Panc1 (cell line): ENCODE measurements at places on chromosomes 6 and 20.

GRCh38 chr6:45512717-45513116, 135.0 kb upstream of the SUPT3H start:
- no peak for DNase-seq

DNA sequence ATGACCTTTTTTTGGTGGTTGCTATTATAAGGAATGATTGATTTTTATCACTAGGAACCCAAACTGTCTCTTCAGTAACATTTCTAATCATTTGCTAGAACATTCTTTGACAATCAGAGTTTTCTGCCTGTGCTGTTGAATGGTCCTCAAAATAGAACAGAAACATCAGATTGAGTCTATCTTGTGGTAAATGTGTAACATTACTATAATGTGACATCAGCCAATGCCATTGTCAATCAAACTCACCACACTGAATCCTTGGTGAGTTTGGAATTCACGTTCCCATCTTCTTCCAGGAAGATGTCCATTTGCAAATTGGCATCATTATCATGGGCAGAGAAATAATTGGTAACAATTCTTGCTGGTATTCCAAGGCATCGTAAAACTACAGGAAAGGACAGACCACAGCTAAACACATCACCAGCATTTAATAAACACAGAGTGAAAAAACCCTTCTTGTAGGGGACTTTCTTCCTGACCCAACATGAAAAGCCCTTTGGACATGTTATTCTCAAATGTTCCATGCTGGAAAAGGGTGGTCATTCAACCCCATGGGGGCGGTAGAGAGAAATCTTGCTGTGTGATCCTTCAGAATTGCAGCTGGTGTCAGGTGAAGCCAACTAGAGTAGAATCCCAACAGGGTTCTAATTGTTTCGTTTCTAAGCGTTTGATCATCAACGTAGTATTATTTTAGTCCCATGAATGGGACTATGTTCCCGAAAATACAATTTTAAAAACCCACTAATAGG, 98.5 kb downstream of the F13A1 start:
- DNase-seq, result no peak

GRCh38 chr6:147467886-147468285, 40.6 kb upstream of the SAMD5 start:
- no peak for DNase-seq

DNA sequence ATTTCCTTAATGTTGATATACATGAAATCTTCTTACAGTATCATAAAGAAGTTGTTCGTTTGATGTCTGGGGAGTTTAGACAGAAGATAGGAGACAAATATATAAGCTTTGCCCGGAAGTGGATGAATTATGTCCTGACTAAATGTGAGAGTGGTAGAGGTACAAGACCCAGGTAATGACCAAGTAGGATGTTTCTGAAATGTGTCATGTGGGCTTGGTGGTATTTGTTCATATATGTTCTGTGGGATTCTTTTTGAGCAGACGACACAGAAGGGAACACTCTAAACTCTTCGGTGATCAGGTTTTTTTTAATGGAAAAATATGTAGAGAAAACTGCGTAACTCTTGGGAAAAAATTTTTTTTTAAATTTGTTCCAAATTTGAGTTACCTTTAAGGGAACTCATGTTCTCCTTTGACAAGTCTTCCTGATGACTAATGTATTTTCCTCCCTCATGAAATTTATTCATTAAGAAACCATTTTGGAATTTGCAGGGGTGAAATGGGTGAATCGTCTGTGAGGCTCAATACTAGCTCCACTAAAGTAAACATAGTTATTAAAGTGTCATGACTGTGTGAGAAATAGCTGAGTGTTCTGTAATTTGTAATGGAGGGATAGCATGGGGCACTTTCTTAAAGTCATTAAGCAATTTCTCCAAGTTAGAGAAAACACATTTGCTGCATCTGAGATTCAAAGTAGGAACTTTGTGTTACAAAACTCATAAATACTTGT, 100.6 kb downstream of the MAP3K4 start:
- DNase-seq, result no peak

- no peak for DNase-seq
Measured at GRCh38 chr6:16704401-16705045, 56.7 kb downstream of the ATXN1 start.

DNA sequence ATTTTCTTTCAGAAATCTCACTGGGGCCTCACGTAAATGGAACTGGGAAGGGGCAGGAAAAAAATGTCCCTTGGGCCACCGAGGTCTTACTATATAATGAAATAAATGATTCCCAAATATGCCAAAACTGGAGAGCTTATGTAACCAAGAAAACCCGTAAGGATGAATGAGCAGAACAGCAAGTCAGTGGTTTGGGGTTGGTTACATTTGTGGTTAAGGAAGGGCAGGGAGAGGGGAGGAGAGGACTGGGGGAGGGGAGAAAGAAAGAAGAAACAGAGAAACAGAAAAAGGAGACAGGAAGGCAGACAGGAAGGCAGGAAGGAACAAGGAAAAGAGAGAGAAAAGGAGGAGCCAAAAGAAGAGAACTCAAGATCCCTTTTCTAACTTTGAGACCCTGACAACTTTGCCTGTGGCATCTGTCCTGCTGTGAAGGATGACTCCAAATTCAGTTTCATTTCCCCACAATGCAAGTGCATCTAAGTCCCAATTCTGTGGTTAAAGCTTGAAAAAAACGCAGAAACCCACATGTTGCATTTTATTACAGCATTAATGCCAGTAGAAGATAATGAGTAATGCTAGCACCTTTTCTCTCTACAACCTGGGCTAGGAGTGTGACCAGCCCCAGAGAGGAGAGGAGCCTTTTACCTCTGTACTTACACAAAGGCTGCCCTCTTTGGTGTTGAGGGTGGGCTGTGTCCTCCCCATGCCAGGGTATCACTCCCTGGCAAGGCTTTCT, 10.8 kb upstream of the ARMC2 start:
- DNase-seq, result no peak

GRCh38 chr6:25100288-25100687, 164.5 kb upstream of the RIPOR2 start:
- no peak for DNase-seq

GRCh38 chr20:5657190-5657875, 92.9 kb upstream of the SHLD1 start:
- DNase-seq, result peak; percentile 76

- no peak for DNase-seq
Measured at GRCh38 chr6:22328474-22328873, 31.6 kb upstream of the PRL start.

DNA sequence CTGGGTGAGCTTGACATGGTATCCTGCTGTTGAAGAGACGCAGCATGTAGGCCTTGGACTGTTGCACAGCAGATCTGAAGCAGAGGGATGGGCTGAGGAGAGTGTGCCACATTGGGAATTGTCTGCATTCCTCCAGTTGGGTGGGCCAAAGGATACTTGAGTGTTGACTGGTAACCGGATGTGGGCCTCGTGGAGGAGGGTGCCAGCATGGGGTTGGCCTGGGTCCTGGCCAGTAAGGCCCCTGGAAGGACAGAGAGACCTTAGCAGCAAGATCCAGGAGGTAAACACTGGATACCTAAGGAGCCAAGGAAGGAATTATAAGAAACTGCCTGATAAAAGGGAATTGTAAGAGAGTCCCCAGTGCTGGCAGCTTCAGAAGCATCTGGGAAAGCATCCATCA, 76.9 kb downstream of the FIG4 start:
- no peak for DNase-seq

DNA sequence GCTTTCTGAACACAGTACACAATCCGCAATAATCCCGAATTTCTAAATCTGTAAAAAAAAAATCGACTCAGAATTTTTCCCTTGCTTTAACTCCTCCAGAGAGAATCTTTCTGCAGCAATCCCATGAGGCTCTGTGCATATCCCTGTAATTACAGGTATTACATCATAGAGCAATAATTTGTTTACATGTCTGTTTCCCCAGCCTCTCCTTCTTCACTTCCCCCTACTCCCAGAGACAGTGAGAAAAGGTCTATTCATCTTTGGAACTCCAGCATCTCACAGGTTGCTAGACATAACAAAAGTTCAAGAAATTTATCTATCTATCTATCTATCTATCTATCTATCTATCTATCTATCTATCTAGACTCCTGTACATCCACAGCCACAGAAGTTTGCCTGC, 26.0 kb downstream of the KLHL31 start:
- DNase-seq, result no peak

DNA sequence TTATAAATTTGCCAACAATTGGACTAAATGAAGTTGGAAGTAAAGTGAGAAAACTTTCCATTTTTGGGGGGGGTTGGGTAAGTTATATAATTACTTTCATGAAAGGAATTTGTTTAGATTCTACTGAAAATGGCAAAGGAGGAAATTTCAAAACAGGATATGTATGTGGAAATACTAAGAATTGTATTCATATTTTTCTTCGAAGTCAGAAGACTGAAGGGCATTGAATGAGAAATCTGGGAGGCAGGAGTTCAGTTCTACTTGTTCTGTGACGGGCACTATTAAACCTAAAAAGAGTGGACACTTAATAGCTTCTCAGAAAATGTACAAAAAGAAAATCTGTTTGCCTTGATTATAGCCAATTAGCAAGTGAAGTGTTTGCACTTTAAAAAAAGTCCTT, 114.7 kb downstream of the PRIM2 start:
- no peak for DNase-seq

- no peak for DNase-seq
Measured at GRCh38 chr20:19453862-19454261, 241.4 kb downstream of the SLC24A3 start.

- no peak for DNase-seq
Measured at GRCh38 chr20:6919792-6920468, 152.4 kb downstream of the BMP2 start.

- DNase-seq, result no peak
Measured at GRCh38 chr6:35047265-35048011, 93.7 kb downstream of the TCP11 start.

GRCh38 chr6:14851281-14851680, 394.6 kb upstream of the JARID2 start:
- no peak for DNase-seq

- no peak for DNase-seq
Measured at GRCh38 chr6:167799033-167799821, 27.5 kb upstream of the AFDN start.

DNA sequence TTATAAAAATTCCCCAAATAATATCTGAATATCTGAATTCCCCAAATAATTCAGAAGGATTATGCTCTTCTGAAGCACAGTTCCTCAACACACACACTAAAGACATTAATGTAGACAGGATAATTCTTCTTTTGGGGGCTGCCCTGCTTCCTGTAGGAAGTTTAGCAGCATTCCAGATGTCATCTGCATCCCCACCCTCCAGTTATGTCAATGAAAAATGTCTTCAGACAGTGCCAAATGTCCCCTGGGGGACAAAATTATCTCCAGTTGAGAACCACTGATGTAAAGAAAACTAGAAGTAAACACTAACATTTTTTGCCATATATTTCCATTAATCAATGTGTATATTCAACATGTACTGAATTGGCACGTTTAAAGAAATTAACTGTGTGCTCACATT, 25.9 kb upstream of the NAA20 start:
- no peak for DNase-seq

- no peak for DNase-seq
Measured at GRCh38 chr6:160124007-160124406, 2.4 kb downstream of the SLC22A1 start.

- peak; percentile 64 for DNase-seq
Measured at GRCh38 chr20:32789896-32790750, 27.9 kb downstream of the DNMT3B start.

GRCh38 chr20:33539129-33539528, 49.2 kb downstream of the CBFA2T2 start:
- no peak for DNase-seq

GRCh38 chr6:38846361-38846760, 131.2 kb downstream of the DNAH8 start:
- DNase-seq, result no peak

- no peak for DNase-seq
Measured at GRCh38 chr20:50199703-50200102, 9.1 kb downstream of the CEBPB start.

- DNase-seq, result no peak
Measured at GRCh38 chr6:146651482-146651863, 52.7 kb downstream of the ADGB start.

DNA sequence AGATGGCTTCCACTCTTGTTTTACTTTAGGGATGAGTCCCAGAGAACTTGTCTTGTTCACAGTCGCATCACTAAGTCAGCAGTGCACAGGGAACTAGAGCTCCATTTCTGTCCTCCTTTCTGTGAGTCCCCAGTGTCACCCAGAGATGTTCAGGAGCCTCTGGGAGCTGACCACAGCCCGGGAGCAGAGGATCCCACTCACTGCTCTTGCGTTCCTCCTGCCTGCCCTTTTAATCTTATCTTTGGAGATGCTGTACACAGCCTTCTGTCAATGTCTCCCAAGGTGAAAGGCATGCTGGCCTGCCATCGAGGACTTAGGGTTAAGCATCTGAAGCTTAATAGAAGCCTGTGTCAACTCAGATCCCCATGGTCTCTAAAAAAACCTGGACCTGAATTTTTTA, 71.2 kb downstream of the IGF2R start:
- DNase-seq, result no peak

DNA sequence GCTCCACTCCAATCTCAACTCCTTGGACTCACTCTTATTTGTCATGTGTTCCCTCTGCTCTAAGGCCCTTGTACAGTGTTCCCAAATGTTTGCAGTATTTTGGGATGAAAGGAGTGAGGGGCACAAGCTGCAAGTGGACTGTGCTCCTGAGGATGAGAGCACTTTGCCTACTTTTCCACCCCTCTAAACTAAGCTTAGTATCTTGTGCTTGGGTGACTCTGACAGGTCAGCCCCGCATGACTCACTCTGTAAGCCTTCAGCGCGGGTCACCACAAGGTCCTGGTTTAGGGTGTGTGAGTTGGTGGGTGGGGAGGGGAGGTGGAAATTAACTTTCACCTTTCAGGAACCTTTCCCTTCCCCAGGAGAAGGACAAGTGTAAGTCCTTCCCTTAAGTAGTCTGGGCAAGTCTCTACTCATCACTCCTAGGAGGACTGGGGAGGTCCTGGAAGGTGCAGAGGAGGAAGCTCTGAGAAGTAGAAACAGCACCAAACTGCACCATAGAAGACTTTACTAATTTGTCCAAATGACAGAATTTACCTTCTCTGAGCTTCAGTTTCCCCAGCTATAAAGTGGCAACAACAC, 68.8 kb upstream of the EPB41L1 start:
- peak; percentile 85 for DNase-seq
